ENCODE measurements at places on chromosomes 4 and X.

- no peak overlapping the region for H3K4me3 ChIP-seq
- H3K36me3 ChIP-seq: no peaks in the 10 kb centered on the region
- H3K27ac ChIP-seq: no peak overlapping the region
- no peaks in the 10 kb centered on the region for H3K27me3 ChIP-seq
- no peak for DNase-seq
Observed at GRCh38 chrX:150967786-150968185, 15.3 kb upstream of the HMGB3 start.

- H3K27me3 ChIP-seq: no peaks in the 10 kb centered on the region
- no peaks in the 10 kb centered on the region for H3K36me3 ChIP-seq
- no peak for DNase-seq
- no peak overlapping the region for H3K27ac ChIP-seq
- H3K4me3 ChIP-seq: no peak overlapping the region
Observed at GRCh38 chrX:109830704-109831206, 97.7 kb upstream of the ACSL4 start.

DNA sequence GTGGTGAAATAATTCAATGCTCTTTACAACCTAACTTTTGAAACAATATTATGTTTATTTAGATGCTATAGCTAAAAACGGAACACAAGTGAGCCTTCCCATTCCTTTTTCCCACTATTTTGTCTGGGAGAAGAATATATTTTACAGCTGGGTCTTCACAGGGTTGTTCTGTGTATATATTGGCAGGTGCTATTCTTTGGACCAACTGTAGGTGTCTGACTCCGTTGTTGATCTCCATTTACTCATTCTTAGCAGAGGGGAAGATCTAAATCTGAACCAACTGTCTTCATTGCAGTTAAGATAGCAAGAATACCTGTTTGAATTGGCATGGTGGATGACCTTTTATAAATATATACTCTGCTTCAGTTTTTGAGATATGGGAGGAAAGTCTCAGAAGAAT is 257.4 kb downstream of the CFAP299 start:
- no peak overlapping the region for H3K27ac ChIP-seq
- H3K36me3 ChIP-seq: no peaks in the 10 kb centered on the region
- DNase-seq: no peak
- H3K4me1 ChIP-seq: no peaks in the 10 kb centered on the region
- no peaks in the 10 kb centered on the region for H3K27me3 ChIP-seq

DNA sequence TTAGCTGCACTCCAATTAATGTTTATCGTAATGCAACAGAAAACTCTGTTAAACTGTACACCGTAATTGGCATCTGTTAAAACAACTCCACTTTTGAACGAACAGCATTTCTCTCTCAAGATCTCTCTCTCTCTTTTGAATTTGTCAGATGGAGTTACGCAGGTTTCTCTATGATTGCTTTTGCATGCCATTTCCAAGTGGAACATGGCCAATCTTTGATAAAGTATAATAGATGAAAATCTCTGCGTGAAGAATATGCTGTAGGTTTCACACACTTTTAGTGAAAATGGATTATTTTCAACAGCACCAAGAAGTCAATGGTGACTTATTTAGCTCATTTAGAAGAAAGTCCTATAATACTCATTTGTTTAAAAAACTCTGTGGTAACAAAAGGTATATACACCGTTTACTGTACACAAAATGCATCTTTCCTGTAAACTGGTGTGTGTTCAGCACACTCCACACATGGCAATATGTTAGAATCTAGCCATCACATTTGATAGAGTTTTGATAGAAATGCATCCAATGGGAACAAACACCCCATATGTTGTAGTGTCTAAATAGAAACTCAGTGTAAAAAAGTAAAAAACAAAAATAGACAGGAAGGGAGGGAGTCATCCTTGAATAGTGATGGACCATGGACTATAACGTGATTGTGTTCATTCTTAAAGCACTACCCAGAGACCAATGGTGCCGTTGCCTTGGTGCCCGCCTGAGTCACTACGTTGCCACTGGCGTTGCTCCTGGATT is 5.8 kb upstream of the FGFBP2 start:
- no peak overlapping the region for H3K27ac ChIP-seq
- H3K27me3 ChIP-seq: no peaks in the 10 kb centered on the region
- no peaks in the 10 kb centered on the region for H3K36me3 ChIP-seq
- no peaks in the 10 kb centered on the region for H3K4me1 ChIP-seq
- no peak overlapping the region for H3K4me3 ChIP-seq

DNA sequence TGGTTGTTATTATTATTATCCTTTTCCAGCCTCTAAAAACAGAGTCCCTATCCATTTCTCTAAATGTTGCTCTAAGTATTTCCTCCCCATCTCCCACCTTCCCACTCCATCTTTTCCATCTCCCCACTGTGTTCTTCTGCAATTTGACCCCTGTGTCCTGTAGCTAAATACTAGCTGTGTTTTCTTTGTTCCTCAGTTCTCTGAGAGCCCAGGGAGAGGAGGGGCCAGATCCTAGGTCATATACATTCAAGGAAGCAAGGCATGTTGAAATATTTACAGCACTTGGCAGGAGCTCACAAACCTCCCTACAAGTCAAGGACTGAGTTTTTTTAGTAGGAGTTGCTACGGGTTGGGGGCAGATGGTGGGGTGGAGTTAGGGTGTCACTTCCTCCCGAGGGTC is 10.5 kb downstream of the SLC16A2 start:
- H3K27ac ChIP-seq: no peak overlapping the region
- peaks cover 16% of the 10 kb centered on the region for H3K27me3 ChIP-seq
- H3K36me3 ChIP-seq: no peaks in the 10 kb centered on the region
- DNase-seq: no peak

DNA sequence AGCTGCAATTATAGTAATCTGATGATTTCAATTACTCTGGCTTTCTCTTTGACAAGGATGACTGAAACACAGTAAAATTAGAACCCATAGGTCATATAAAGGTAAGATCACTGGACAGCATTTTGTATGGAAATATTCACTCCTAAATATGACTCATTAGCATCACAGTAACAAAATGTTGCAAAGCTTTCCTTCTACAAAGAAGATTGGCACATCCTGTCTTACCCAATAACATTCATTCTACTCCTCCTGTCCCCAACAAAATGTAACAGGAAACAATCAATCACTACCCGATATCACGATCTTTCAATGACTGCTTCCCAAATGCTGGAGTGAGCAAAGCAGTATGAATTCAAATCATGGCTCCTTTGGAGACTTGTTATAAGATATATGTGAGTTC is 95.3 kb downstream of the FANCB start:
- H3K27me3 ChIP-seq: peaks cover 9% of the 10 kb centered on the region
- H3K27ac ChIP-seq: no peak overlapping the region
- H3K36me3 ChIP-seq: no peaks in the 10 kb centered on the region
- H3K4me3 ChIP-seq: no peak overlapping the region

DNA sequence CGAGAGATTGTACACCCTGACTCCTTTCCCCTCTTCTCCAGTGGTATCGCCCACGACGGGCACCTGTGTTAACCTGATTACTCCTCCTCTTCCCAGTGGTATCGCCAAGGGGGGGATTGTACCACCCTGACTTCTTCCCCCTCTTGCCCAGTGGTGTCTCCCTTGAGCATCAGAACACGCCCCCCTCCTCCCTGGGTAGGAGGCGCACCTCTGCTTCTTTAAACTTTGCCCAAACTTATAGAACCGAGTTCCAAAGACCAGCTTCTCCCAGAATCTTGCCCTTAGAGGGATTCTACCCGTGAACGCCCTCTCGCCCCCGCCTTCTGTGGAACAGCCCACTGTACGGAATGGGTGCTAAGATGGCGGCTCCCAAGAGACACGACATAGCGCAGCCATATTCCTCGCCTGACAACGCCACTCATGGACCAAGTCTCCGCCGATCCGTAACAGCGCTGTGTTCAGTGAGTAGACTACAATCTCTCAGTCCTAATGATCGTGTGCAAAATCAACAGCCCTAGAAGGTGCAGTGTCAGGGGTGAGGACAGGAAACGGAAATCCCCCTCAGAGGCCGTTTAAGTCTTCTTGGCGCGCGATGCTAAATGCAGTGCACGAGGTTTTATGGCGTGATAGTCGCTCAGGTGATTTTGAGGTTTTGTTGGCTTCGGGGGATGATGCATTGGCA is 4.2 kb upstream of the ZNF157 start:
- peak overlapping the region; percentile 49 for H3K4me3 ChIP-seq
- H3K27me3 ChIP-seq: no peaks in the 10 kb centered on the region
- H3K4me1 ChIP-seq: no peaks in the 10 kb centered on the region
- no peaks in the 10 kb centered on the region for H3K36me3 ChIP-seq

DNA sequence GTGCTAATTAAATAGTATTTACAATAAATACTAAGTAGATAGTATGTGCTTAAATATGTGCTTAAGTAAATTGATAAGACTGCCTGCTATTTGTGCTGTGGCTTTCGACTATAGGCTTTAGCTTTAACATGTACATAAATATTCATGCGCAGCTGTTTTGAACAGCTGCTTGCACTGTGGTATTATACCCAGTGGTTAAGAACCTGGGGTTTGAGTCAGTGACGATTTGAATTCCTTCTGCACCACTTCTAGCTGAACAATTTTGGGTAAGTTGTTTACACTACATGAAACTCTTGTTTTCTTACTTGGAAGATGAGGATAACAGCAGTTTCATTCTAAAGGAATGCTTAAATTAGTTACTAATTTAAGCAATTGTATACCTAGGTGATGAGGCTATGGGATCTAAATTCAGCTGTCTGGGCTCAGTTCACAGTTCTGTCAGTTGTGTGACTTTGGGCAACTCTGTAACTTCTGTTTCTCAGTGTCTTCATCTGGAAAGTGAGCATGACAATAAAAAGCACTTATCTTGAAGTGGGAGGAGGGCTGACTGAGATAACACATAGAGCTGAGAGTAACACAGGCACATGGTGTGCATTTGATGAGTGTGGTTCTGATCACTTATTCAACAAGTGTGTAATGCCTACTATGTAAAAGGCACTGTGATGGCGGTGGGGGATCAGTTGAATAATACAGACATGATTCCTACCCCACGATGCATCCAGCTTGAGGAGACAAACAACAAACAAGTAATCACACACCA is 37.0 kb downstream of the HPGDS start:
- H3K27me3 ChIP-seq: no peaks in the 10 kb centered on the region
- H3K27ac ChIP-seq: no peak overlapping the region
- no peaks in the 10 kb centered on the region for H3K4me1 ChIP-seq
- no peak for DNase-seq
- no peak overlapping the region for H3K4me3 ChIP-seq
- H3K36me3 ChIP-seq: no peaks in the 10 kb centered on the region

DNA sequence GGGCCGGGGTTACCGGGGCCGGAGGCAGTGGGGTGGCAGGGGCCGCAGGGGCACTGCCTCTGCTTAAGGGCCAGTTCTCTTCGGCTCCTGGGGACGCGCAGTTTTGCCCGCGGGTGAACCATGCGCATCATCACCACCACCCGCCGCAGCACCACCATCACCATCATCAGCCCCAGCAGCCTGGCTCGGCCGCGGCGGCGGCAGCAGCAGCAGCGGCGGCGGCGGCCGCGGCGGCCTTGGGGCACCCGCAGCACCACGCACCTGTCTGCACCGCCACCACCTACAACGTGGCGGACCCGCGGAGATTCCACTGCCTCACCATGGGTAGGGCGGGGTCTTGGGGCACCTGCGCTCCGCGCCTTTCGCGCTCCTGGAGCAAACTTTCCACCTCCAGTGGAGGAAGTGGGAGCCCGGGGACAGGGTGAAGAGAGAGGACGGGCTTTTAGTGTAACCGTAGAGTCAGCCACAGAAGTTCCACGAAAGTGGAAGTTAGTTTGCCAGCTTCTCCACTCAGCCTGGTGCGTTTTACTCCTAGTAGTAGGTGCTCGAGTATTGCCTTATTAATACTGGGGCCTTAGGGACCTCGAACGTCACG is 729 bp downstream of the GSX2 start:
- H3K4me3 ChIP-seq: peak overlapping the region; percentile 50
- no peak overlapping the region for H3K27ac ChIP-seq
- no peaks in the 10 kb centered on the region for H3K36me3 ChIP-seq
- H3K27me3 ChIP-seq: peaks cover 2% of the 10 kb centered on the region

- no peak overlapping the region for H3K4me3 ChIP-seq
- H3K36me3 ChIP-seq: no peaks in the 10 kb centered on the region
- no peak for DNase-seq
- H3K27ac ChIP-seq: no peak overlapping the region
Observed at GRCh38 chr4:173857828-173858227, 327.8 kb upstream of the HAND2 start.

DNA sequence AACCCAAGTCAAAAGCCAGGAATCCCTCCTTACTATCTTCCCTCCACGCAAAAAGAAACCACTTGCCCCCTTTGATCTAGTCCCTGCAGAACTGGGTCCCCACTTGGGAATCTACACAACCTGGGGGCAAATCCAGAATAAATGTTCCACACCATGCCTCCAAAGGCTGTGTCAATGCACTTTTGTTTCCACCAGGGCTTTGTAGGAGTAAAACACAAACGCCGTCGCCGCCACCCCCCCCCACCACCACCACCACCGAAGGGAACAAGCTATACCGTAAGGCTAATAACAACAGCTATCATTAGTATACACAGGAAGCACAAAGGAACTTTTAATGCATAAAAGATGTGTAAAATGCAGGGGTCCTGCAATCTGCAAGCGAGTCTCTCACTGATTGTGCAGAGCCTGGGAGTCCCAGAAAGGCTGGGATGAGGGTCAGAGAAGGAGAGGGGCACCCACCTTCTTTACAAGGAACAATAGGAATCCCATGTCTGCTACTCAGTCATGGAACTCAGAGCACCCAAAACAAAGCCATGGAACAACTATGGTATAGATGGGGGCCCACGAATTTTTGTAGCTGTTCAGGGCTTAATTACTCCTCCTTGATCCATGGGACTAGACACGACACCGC is 13.2 kb downstream of the BCOR start:
- H3K27ac ChIP-seq: no peak overlapping the region
- no peak for DNase-seq
- no peak overlapping the region for H3K4me3 ChIP-seq

DNA sequence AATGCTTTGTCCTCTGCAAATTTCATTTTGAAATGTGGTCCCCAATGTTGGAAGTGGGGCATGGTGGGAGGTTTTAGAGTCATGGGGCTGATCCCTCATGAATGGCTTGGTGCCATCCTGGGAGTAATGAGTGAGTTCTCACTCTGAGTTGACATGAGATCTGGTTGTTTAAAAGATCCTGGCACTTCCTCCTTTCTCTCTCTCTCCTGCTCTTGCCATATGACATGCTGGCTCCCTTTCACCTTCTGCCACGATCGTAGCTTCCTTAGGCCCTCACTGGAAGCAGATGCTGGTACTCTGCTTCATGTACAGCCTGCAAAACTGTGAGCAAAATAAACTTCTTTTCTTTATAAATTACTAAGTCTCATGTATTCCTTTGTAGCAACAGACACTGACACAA is 262.0 kb downstream of the IL15 start:
- H3K4me3 ChIP-seq: no peak overlapping the region
- no peak for DNase-seq
- H3K27ac ChIP-seq: no peak overlapping the region
- no peaks in the 10 kb centered on the region for H3K36me3 ChIP-seq
- no peaks in the 10 kb centered on the region for H3K27me3 ChIP-seq

GRCh38 chr4:45349859-45350258 is 623.5 kb upstream of the GNPDA2 start:
- no peak for DNase-seq
- no peak overlapping the region for H3K4me3 ChIP-seq
- H3K27me3 ChIP-seq: no peaks in the 10 kb centered on the region
- H3K36me3 ChIP-seq: no peaks in the 10 kb centered on the region
- H3K27ac ChIP-seq: no peak overlapping the region

- no peaks in the 10 kb centered on the region for H3K36me3 ChIP-seq
- no peak for DNase-seq
- H3K4me1 ChIP-seq: no peaks in the 10 kb centered on the region
- no peak overlapping the region for H3K27ac ChIP-seq
- no peaks in the 10 kb centered on the region for H3K27me3 ChIP-seq
Observed at GRCh38 chr4:10492464-10492863, 35.2 kb upstream of the ZNF518B start.

GRCh38 chr4:98928131-98928504 is 815 bp downstream of the EIF4E start:
- H3K27ac ChIP-seq: peak overlapping the region; percentile 96
- H3K4me3 ChIP-seq: peak overlapping the region; percentile 67
- no peaks in the 10 kb centered on the region for H3K36me3 ChIP-seq
- peak; percentile 58 for DNase-seq
